ENCODE measurements at places on chromosomes 3 and 15.

DNA sequence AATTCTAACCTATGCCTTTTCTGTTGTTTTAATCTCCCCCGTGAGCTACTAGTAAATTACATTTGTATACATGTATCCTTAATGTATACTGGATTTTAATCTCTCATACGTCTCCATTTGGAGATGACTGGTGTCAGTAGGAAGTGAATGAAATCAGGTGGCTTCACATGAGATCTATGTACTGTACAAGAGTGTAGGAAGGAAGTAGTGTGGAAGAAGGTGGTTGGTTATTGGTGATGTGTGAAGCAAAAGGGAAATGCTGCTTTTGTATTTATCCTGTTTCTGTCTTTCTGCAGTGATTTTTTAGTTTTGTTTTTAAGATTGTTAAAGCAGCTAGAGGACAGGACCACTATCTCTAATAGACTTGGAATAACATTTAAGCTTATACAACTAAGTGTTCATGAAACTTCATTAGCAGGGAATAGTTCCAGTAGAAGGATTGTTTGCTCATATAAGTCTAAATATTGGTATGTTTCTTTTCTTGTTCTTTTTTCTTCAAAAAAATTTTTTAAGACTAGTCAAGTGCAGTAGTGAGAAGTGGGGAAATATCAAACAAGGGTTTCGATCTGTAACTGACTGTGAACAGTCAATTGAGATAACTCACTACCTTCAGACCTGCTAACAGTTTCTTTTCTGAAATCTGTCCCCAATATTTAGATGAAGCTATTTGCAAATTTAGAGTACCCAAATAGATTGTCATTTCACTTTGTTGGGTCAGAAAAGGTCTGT, 15.3 kb downstream of the SNX1 start:
- peak; percentile 20 for DNase-seq

DNA sequence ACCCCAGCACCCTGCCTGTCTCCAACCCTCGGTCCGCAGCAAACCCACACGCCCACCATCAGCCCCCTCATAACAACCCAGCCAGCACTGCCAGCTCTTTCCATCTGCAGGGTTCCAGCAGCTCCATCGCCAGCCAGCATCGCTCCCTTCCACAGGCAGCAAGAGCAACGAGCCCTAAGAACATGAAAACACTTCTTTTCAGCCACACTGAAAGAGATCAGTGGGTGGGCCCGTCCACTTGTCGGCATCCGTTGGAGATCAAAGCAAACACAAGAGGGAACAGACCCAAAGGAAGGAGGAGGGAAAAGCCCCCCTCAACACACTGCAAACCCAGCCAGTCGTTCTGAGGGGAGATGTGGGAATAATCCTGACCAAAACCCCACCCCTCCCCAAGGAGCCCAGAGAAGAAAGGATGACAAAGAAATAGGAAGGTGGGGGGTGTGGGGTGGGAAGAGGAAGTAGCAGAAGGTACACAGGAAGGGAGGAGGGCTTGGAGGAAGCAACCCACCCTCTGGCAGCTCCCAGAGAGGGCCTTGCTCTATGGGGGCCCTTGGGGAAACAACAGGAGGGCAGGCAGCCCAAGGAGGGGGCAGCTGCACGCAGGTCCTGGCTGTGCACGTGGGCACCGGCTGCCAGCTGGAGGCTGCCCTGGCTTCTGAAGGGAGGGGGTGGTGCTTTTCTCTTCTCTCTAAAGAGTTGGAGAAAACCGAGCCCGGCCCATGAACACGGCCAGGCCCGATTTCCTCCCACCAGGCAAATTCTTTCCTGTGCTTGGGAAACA, 473.6 kb upstream of the PROK2 start:
- no peak for DNase-seq

DNA sequence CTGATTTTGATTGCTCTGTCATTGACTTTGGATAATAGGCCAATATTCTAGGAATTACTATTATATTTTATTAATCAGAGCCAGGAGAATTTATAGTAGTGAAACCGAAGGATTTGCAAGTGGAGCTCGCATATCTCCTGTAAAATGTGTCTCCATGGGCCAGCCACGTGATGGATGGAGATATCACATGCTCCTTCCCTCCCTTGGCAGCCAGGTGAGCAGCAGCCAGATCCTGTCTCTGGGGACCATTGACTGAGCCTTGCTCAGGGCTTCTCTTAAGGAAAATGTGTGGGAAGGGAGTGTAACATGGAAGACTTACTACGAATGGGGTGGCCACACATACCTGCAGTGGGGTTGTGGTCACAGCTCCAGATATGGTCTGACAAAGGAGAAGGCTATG, 144.7 kb upstream of the RGMA start:
- no peak for DNase-seq

DNA sequence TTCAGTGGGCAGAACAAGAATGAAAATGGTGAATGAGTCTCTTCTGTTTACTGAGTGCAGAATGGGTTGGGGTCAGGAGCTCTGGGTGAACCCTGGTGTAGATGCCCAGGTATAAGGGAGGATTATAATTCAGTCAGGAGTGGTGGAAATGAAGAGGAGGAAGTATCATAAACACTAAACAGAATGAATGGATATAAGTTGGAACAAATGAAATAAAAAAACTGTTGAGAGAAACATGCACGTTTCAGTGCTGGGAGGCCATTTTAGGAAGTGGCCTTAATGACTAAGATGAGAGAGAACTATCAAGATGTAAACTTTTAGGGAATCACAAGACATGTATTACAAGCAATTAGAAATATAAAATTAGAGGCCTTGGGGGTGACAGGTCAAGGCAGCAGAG, 32.8 kb upstream of the LEKR1 start:
- no peak for DNase-seq

DNA sequence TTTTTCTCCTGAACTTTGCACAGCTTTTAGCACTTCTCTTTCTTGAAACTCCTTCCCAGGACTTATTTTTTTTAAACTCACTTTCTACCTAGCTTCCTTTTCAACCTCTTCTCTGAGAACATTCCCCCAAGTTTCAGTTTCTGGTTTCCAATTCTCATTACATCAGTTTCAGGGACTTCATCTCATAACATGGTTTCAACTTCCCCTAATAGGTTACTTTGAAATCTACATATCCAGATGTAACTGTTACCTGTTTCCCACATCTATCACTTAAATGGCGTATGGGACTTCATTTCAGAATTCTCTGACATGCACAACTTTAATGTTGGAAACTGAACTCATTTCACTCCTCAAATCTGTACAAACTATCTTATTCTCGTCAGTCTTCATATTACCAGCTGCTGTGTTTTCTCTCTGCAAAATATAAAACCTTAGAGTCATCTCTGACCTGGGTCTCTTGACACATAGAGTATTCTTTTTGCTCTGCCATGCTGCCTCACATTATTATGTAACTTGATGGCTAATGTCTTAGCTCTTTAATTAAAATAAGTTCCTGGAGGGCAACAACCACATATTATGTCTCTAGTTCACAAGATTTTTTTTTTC, 58.4 kb downstream of the NME9 start:
- DNase-seq = peak; percentile 16

DNA sequence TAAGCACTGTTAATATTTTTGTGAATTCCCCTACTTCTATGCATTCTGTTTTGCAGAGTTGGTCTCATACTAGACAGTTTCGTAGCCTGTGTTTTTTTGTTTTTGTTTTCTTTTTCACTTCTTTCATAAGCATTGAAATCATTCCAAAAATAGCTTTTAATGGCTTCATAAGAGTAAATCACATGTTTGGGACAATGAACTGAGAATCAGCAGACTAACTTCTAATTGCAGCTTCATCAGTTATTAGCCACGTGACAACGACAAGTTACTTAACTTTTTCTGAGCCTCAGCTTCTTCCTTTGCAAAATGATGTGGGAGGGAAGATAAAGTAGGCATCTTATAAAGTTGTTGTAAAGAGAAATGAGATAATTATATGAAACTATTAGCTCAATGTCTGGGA, 124.8 kb downstream of the LIPC start:
- DNase-seq = no peak

GRCh38 chr3:136586580-136586979, 165.6 kb downstream of the STAG1 start:
- DNase-seq = no peak

DNA sequence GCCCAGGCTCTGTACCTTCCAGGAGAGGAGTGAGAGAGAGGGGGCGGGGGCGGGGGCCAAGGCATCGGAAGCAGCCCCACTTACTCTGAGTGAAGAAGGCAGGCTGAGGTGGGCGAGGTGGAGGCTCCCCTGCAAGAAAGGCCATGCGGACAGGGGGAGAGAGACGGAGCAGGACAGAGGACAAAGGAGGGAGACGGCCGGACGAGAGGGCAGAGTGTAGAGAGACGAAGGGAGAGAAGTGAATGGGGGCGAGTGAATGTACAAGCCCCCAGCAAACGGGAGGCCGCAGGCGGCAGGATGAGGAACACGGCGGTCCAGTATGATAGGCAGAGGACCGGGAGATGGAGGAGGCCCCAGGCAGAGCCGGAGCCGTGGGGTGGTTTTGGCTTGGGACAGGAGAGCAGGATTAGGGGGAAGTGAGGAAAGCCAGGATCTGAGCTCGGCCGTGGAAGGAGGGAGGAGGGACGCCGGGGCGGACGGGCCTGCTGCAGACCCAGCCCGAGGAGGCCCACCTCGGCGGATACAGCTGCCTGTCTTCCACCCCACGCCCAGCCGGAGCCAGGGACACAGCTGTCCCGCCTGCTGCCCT, 38.8 kb downstream of the TNK2 start:
- no peak for DNase-seq

DNA sequence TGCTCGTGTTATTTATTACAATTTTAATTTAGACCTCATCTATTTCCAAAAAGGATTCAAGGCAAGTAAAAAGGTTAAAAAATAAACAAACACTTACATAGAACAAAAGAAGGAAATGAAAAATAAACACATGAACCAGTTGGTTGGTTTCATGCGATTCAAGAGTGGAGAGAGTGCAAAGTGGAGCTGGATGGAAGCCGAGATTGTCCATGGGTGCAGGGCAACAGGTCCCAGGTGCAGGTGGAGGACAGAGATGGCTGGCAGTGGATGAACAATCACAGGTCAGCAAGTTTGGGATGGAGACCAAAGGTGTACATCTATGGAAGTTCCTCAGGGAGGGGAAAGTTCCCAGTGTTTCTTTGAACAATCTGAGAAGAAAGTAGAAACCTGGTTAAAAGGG, 11.6 kb upstream of the SEMA5B start:
- no peak for DNase-seq

- DNase-seq = peak; percentile 9
Measured at GRCh38 chr3:87272718-87273341, 3.6 kb downstream of the POU1F1 start.
